ENCODE measurements at places on chromosomes 3 and 15. TPM values are rescaled to one million over a fixed set of nuclear protein-coding genes. Genes with fewer than 3 reads are reported as not detected.

POLR2M gene
- total RNA-seq, result 320 TPM

SI gene
- not detected for total RNA-seq

SLC22A14 gene
- 0.16 TPM for total RNA-seq

MYO5C gene
- total RNA-seq, result 11.6 TPM

CIP2A gene
- total RNA-seq, result 28.2 TPM

NRG4 gene
- 6.1 TPM for total RNA-seq

CSPG4 gene
- 30.6 TPM for total RNA-seq

STXBP5L gene
- 1.8 TPM for total RNA-seq

AHSG gene
- total RNA-seq, result 0.26 TPM

Measured in urinary bladder (tissue), 4 donors.